ENCODE measurements at places on chromosomes 2 and 18. TPM values are rescaled to one million over a fixed set of nuclear protein-coding genes. Genes with fewer than 3 reads are reported as not detected.

The M1AP gene
- total RNA-seq = 1.0 TPM

- no peak for DNase-seq
Observed at GRCh38 chr2:8722986-8723385, 41.1 kb downstream of the ID2 start.

- no peak for DNase-seq
Observed at GRCh38 chr18:59015531-59016152, 124.0 kb upstream of the SEC11C start.

DNA sequence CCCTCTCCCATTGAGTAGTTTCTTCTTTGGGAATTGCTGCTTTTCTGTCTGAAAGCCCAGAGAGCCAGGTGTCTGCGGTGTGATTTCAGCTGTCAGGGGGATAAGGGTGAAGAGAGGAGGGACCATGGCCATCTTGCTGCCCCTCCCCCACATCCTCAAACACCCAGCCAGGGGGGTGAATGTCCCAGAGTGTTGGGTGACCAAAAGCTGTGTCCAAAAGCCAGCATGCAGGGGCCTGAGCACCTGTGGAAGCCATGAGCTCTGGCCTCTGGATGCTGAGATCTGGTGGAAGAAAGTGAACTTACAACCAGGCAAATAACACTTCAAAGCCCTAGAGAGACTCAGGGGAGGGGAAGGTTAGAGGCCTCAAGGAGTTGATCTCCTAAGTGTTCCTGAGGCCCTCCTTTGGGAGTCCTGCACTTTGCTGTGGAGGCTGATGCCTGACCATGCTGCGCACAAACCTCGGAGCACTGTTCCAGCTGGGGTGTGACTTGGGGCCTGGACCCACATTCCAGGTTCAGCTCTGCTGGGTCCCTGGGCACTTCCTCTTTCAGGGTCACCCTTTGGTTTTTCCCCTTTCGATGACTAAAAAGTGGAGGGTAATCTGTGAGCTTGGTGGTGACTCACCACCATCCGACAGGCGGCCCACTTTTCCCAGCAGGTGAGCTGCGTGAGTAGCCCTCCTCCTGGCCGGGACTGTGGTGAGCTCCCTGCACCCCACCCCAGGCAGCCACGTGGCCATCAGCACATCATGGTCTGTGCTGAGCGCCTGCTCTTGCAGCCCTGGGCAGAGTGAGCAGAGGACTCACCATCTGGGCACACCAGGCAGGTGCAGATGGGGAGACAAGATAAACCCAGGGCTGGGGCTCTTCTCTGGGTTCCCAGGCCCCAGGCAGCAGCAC lies 66.8 kb upstream of the FOSL2 start:
- peak; percentile 36 for DNase-seq

- no peak for DNase-seq
Observed at GRCh38 chr2:235649418-235649817, 155.6 kb downstream of the AGAP1 start.

The WDR35 gene
- total RNA-seq = 8.7 TPM

- DNase-seq = peak; percentile 51
Observed at GRCh38 chr2:219352448-219353023, 20.0 kb upstream of the RESP18 start.

The GREB1L gene
- total RNA-seq = 0.90 TPM

DNA sequence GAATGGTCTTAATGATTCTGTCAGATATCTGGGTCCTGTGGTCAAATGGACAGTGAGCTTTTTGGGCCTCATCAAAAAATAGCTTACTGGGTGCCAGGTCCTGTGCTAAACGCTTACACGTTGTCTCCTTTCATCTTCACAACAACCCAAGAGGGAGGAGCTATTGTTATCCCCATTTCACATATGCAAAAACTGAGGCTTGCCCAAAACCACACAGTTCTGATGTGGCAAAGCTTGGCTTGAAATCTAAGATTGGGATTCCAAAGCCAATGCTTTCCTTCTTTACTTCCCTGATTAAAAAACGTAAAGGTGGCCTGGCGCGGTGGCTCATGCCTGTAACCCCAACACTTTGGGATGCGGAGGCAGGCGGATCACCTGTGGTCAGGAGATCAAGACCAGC lies 69.3 kb downstream of the ACTR2 start:
- DNase-seq = no peak

The STPG4 gene
- under 0.01 TPM for total RNA-seq

DNA sequence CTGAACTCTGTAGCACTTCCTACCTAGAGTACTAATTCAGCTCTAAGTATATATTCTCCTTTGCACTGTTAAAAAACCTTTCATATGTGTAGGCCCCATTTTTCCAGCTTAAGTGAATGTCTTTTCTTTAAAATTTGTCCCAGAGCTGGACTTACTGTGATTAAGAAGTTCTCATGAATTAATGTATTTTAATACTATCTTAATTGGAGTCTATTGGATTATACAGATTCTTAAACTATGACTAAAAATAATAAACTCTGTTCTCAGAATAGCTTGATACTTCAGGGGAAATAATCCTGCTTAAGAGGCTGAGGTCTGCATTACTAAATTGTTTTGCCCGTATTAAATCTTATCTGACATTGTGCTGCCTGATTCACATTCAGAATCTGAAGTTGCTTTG lies 223.3 kb downstream of the RIT2 start:
- no peak for DNase-seq

- DNase-seq = peak; percentile 60
Observed at GRCh38 chr2:79935771-79936657, 368.5 kb downstream of the LRRTM1 start.

DNA sequence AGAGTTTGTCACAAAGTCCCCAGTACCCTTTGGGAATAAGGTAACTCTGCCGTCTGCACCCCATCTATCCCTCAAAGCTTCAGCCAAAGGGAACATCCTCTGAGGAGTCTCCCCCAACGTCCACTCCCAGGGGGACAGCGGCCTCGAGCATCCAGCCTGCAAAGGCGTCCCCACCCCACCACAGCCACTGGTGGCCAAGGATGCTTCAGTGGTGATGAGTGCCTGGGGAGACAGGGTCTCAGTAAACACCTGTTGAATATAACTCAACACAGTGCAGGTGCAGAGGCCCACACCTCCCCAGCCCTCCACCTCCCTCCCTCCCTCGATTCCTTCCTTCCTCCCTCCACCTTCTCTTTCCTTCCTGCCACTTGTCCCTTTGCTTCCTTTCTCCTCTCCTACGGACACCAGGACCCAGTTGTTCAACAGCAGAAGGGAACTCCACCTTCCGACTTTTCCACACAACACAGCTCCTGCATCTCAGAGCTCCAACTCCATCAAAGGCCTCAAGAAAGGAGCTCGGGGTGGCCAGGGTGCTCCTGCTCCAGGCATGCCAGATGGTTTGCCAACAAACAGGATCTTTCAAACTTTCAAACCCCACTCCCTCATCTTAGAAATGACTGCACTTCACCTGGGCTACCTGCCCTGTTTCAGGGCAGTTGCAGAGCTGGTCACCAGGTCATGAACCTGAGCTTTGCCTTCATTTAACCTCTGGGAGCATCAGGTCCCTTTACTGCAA lies 87.8 kb upstream of the SNTG2 start:
- no peak for DNase-seq

The SLC4A1AP gene
- 27.4 TPM for total RNA-seq

The CCDC85A gene
- total RNA-seq = 0.13 TPM

- DNase-seq = no peak
Observed at GRCh38 chr2:226759768-226760167, 39.9 kb downstream of the IRS1 start.

- DNase-seq = peak; percentile 19
Observed at GRCh38 chr2:25453199-25453905, 111.6 kb upstream of the DNMT3A start.

GRCh38 chr18:23232331-23232730 lies 97.0 kb downstream of the CABLES1 start:
- DNase-seq = no peak

- peak; percentile 8 for DNase-seq
Observed at GRCh38 chr2:125745514-125745913, 910.4 kb upstream of the GYPC start.

GRCh38 chr2:207505171-207505570 lies 24.6 kb upstream of the CREB1 start:
- DNase-seq = peak; percentile 74

The TEKT4 gene
- not detected for total RNA-seq

The HTR2B gene
- 0.13 TPM for total RNA-seq

GRCh38 chr2:232481322-232482140 lies 6.1 kb downstream of the ECEL1 start:
- no peak for DNase-seq

The GLI2 gene
- total RNA-seq = 0.26 TPM

DNA sequence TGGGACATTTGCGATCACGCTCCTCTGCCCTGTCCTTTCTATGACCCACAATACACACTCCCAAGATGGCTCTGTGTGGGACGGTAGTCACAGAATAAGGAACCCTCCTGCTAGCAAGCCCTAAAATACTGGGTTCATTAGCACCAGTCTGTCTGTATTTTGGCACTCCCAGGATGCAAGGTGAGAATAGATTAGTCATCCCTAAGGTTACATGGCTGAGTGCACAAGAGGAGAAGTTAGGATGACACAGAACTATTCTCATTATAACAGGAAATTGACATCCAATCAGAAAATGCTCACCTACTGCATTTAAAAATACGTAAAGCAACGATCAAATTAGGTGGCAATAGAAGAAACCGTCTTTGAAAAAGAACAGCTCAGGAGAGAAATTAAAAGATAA lies 590.2 kb downstream of the EPHA4 start:
- DNase-seq = peak; percentile 42

The MC2R gene
- total RNA-seq = not detected

- peak; percentile 81 for DNase-seq
Observed at GRCh38 chr2:10036095-10036884, 7.1 kb upstream of the KLF11 start.

DNA sequence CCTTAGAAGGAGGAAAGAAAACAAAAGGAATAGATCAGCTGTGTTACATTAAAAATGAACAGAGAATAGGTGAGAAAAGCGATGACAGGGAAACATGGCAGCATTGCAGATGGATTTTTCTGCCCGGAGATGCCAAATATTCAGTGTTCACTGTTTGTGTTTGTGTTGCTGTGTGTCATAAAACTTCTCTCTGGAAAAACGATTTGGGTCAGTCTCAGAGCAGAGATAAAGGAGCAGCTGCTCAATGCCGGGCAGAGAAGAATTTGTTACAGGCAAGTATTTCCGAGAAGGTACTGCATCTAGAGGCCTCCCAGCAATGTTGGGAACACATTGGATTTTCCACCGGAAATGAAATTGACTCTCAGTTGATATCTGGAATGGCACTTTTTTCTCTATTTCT lies 156.4 kb upstream of the KLHL14 start:
- no peak for DNase-seq

The EVX2 gene
- total RNA-seq = not detected

DNA sequence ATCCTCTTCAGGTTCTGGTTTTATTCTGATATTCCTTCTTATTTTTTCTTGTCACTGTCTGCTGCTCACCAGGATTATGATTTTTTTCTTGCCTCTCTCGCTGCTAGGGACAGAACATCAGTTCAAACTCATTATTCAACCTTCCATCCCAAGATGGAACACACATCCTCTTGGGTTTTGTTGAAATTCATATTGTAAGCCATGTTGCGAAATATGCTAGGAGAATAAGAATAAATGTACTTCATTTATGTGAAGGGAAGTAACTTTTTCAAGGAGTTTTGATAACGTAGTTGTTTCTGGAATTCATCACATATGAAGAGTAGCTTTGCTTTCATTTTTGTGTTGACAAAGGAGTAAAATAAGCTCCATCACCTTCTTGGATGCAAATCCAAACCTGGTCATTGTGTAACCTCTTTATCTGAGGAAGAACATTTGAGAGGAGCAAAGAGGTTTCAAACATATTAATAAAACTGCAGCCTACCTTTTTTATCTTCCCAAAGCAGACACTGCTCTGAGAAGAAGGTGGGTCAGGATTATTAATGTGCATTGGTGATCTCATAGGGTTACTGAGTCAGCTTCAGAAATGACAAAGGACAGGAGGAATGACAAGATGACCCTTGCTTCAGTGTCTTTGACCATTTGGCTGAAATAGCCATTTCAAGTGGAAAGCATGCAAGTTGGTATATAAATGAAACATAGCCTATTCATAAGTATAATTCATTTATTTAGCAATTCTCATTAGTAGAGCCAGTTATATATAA lies 280.0 kb downstream of the GULP1 start:
- no peak for DNase-seq

DNA sequence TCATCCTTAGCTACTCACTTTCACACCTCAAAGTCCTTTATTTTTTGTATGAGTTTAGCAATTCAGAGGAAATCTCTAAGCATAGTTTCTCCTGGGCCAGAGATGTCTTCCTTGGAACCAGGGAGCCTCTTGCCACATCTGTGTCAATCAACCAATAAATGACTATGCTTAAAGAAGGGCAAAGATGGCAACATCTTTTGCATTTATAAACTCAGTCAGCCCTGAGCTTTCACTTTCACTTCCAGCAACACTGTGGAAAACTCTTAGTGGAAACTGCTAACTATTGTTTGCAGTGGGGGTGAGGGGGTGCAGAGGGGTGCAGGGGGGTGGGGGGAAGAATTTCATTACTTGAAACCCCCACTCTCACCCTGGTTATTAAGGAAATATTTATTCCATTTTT lies 3.4 kb downstream of the ACVR1C start:
- DNase-seq = no peak

Measured in bronchial epithelial cell (primary cell).